Hematopoietic multipotent progenitor cell treated with erythropoietin and hydrocortisone succinate and interleukin-3 and kit ligand, for 15 days (in vitro differentiated cells): ENCODE measurements at places on chromosomes 3 and 15.

GRCh38 chr3:78632925-78633553 lies 1134.8 kb downstream of the ROBO1 start:
- no peak for DNase-seq

DNA sequence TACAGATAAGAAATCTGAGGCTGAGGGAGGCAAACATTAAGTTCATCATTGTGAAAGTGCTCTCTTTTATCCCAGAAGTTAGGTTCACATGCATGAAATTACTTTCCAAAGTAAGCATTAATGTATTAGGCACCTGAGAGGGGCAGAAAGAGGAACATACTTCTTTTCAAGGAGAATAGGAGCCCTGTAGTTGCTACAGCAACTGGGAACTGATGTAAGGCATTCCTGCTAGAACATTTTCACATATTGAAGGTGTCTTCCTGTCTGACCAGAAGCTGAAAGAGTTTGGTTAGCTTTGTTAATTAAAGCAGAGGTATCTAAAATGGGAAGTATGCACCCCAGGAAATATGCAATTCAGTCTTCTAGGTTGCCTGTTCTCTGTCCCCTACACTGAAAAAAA lies 65.5 kb upstream of the ZBTB20 start:
- DNase-seq: no peak

- DNase-seq: no peak
Observed at GRCh38 chr15:53525894-53526293, 233.6 kb downstream of the WDR72 start.

DNA sequence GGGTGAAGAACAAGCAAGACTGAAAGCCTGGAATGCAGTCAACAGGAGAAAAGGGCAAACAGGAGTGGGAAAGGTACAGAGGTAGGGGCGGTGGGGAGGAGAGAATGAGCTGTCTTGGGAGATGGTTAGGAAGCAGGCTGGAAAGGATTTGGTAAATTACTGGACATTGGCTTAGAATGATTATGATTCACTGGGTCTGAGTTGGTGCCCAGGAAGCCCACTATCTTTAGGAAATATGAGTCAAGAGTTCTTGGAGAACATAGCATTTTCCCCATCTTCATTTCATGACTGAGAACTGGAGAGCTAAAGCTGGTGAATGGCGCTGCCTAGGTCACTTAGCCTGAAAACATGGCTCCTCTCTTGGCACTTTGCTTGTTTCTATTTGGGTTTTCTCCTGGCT lies 74.7 kb upstream of the C3orf80 start:
- DNase-seq: no peak

- DNase-seq: no peak
Observed at GRCh38 chr15:59999612-60000112, 4.4 kb upstream of the FOXB1 start.

GRCh38 chr3:13863965-13864595 lies 15.8 kb downstream of the WNT7A start:
- no peak for DNase-seq

DNA sequence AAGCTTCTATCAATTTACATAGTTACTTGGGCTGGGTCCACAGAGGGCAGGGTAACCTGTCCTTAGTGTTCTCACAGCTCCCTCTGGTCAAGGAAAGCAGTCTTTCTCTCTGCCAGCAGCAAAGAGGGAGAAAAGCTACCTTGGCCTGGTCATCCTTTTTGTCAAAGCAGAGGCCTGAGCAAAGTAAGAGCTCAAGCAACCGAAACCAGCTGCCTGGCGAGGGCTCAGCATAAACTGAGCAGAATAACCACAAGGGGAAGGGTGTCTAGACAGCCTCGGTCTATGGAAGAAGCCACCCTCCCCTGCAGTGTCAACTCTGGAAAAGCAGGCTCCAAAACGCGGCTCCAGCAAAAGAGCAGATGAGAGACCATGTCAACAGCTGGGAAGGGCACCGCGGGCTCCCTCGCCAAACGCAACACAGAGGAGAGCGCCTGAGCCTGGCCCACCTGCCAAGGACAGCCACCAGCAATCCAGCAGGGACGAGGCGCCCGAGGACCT lies 17.4 kb downstream of the LRIG1 start:
- DNase-seq: no peak

DNA sequence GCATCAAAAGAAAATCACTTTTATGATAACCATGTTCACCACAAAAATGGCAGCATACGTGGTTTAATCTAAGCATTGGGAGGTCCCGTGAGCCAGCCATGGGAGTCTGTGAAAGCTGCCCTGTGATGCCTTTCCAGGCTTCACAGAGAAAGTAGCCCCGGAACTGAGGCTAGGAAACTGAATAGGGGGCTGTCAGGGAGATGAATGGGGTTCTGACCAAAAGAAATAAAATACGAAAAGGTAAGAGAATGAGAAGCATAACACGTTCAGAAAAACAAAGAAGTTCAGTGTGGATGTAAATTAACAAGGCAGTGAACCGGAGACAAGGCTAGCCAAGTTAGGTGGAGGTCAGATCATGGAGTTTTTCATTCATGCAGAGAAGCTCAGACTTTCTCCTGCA lies 118.9 kb downstream of the ANXA2 start:
- no peak for DNase-seq

GRCh38 chr15:48400086-48400485 lies 68.9 kb downstream of the DUT start:
- no peak for DNase-seq

DNA sequence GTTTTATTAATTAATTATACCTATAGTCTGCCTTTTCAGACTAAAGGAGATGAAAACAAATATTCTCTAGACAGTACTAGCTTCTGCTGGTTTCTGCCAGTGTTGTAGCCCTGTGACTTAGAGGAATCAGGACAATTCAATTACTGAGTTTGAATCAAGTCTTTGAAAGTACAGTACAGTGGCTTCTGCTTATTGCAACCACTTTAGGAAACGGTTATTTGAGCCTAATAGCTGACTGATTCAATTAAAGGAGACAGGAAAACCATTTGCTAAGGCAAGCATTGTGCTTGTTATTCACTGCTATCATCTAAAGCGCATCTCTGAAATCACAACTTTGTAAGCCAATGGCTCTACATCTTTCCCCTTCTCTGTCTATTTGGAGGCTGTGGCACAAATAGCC lies 90.1 kb upstream of the ARL6 start:
- DNase-seq: no peak

GRCh38 chr3:170826047-170826446 lies 43.9 kb downstream of the RPL22L1 start:
- DNase-seq: no peak

GRCh38 chr3:308597-309321 lies 112.2 kb downstream of the CHL1 start:
- DNase-seq: no peak

DNA sequence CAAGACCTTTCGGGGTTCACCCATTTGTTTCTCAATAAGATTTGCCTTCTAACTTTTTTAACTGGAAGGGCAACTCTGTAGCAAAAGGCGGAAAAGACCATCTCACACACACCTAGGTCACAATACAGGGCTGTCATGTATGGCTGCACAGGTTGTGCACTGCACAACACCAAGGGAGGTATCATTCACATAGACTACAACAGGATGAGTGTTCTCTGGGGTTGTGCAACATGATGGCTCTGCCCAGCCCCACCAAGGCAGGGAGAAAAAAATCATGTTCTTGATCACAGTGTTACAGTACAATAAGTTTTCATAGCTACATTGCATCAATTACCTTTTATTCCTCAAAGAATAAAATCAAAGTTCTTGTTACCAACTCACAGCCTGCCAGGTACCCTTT lies 52.8 kb downstream of the ANXA2 start:
- no peak for DNase-seq

GRCh38 chr3:52310861-52311575 lies 5.1 kb upstream of the DNAH1 start:
- no peak for DNase-seq

- no peak for DNase-seq
Observed at GRCh38 chr3:188197388-188197847, 43.5 kb downstream of the LPP start.

GRCh38 chr3:66261355-66261754 lies 40.6 kb downstream of the SLC25A26 start:
- no peak for DNase-seq

DNA sequence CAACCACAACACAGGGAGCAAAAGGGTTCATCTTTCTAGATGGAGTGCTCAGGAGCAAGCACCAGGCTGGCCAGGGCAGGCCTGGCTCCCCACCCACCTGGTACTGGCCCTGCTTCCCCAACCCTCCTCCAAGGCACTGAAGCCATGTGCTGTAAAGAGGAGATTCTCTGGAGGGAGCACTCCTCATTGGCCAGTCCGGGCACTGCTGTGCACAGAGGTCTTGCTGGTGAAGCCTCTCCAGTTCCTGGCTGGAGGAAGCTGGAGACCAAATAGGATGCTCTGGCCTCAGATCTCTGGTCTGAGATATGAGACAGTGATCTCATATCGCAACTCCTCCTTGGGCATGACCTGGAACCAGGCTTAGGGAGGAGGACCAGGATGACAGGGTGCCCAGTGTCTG lies 7.7 kb upstream of the SEMA3F start:
- DNase-seq: no peak
